ENCODE measurements at places on chromosomes 11 and 22.

- no peak for DNase-seq
Measured at GRCh38 chr11:2536440-2536989, 91.7 kb downstream of the KCNQ1 start.

DNA sequence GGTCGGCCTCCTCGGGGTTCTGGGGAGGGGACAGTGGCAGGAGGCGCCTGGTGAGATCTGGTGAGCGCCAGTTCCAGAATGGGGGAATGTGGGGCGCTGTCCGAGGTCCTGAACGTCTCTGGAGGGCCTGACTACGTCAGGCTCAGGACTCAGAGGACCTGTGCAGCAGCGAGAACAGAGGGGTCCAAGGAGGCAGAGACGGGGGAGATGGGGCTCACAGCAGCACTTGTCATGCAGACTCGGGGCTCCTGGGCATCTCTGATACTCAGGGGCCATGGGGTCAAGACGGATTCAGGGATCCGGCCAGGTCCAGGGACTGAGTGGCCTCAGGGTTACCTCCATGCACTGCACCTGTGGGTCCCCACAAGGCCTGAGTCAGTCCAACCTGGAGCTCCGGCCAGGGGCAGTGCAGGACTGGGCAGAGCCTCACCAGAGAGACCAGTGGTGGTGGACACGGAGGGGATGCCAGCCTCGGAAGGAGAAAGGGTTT lies 92.2 kb downstream of the BRD1 start:
- no peak for DNase-seq

DNA sequence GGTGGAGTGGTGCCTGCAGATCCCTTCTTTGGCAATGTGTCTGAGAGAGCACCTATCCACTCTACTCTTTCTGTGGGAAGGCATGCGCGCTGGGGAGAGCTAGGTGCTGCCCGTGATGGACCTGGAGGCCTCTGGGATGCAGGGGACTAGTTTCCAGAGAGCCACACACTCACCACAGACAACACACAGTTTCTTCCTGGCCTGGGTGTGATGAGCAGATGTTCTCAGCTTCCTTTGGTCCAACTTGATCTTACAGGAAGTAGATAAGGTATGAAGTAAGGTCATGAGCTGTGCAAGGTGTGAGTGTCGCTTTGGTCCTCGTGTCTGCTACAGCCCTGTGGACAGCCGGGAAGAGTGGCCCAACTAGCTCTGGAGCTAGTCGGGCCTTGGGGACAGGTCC lies 27.3 kb upstream of the SUSD2 start:
- DNase-seq: no peak

DNA sequence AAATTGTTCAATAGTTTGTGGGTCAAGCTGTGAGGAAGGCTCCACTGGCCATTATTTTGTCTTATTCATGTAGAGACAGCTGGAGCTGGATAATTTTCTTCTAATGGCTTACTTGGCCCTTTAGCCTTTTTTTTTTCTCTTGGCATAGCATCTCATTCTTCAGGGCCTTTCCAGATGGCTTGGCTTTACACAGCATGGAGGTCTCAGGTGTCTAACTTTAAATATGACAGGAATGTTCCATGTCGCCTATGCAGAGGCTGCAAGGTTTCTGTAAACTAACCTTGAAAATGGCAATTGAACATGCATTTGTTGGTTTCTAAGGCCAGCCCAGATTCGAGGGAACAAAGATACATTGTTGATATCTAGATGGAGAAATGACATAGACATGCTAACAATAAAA lies 247.9 kb upstream of the CNTN5 start:
- DNase-seq: no peak

GRCh38 chr11:17421781-17422180 lies 33.3 kb upstream of the KCNJ11 start:
- DNase-seq: peak; percentile 22

- DNase-seq: no peak
Measured at GRCh38 chr22:44885806-44886360, 123.9 kb downstream of the PHF21B start.

GRCh38 chr22:47355776-47356510 lies 593.5 kb downstream of the TBC1D22A start:
- no peak for DNase-seq

DNA sequence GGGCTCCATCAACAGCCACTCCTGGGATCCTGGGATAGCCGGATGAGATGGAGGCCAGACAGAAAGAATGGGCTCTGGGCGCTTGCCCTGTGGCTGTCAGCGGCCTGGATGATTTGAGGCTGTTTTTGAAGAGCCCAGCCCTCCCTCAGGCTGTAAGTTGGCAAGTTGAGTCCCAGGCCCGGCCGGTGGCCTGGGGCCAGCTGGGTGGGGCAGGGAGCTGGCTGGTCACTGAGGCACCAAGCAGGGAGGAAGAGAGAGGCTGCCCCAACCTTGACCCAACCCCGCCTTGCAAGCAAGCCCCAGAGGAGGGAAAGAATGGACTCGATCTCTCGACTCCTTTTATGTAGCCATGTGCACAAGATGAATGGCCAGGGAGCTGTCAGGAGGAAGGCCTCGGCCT lies 34.9 kb downstream of the RIBC2 start:
- DNase-seq: no peak

GRCh38 chr11:103851166-103851651 lies 185.2 kb upstream of the DDI1 start:
- no peak for DNase-seq

Data from DMS79 treated with DMSO at 0.1 percent for 48 hours (cell line).